ENCODE measurements at places on chromosomes 3 and 15.

GRCh38 chr3:52712291-52713212 is 6.6 kb downstream of the SPCS1 start:
- no peak for DNase-seq

- no peak for DNase-seq
Measured at GRCh38 chr15:89575656-89576416, 567 bp downstream of the TICRR start.

DNA sequence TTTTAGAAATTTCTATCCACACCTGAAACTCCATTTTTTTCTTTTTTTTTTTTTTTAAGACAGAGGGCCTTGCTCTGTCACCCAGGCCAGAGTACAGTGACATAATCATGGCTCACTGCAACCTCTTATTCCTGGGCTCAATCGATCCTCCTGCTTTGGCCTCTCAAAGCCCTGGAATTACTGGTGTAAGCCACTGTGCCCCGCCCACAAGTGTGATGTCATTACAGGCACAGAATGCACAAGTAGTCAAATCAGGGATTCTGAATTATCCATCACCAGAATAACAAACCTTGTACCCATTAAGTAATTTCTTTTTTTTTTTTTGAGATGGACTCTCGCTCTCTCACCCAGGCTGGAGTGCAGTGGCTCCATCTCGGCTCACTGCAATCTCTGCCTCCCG is 1.9 kb downstream of the UQCRC1 start:
- no peak for DNase-seq

- no peak for DNase-seq
Measured at GRCh38 chr3:9169326-9169725, 80.1 kb downstream of the SRGAP3 start.

DNA sequence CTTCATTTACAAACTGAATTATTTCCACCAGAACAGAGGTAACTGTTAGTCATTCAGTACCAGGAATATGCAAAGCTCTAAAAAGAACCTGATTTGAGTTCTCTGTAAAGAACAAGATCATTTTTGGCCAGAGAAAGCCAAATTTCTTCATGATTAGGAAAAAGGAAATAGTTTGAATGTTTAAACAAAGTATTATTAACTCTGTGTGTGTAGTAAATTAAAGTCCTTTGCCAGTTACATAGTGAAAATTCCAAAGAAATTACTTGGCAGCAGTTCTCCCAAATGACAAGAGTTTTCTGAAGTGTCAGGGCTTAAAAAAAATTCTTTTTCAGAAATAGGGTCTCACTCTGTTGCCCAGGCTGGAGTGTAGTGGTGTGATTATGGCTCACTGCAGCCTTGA is 24.5 kb downstream of the QTRT2 start:
- no peak for DNase-seq

DNA sequence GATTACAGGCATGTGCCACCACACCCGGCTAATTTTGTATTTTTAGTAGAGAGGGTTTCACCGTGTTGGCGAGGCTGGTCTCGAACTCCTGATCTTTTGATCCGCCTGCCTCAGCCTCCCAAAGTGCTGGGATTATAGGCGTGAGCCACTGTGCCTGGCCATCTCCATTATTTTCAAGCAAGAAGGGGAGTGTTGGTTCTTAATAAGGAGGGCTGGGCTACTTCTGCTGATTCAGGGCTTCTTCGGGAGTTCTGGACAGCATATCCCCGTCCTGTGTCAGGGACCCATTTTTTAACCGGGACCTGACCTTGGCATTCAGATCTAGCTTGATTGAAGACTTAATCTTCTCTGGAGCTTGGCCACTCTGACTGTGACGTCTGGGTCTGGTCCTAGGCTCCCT is 74.1 kb upstream of the SYN2 start:
- no peak for DNase-seq

DNA sequence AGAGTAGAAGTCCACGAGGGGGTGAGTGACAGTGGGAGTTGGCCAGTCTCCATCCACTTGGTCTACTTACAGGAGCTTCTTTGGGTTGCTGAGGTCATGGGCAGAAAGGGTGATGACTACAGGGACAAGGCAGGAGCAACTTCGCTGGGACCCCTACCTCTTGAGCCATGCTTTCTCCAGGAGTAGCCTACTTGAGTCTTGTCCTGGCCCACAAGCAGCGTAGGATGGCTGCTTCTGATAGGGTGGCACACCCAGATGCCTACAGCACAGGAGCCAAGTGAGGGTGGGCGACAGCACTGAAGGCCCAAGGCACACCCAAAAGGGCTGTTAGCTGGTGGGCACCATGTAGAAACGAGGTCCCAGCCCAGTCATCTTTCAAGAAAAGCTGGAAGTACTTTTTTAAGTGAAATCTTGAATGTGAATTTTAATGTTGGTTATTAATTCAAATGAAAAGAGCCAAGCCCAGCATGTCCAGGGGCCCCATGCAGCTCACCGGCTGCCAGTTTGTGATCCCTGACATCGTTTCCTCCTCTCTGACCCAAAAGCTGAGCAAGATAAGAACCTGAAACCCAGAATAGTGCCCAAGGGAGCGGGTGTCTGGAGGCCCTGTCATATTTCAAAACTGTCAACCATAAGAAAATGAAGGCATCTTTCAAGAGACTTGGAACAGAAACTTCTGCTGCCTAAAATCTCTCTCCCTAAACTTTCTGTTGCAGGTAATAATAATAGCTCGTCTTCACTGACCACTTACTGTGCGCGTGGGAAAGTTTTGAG is 2.2 kb upstream of the CPEB1 start:
- no peak for DNase-seq

- no peak for DNase-seq
Measured at GRCh38 chr3:141708367-141708766, 29.7 kb upstream of the RNF7 start.

- DNase-seq, result no peak
Measured at GRCh38 chr3:72475258-72476138, 372.7 kb downstream of the SHQ1 start.

DNA sequence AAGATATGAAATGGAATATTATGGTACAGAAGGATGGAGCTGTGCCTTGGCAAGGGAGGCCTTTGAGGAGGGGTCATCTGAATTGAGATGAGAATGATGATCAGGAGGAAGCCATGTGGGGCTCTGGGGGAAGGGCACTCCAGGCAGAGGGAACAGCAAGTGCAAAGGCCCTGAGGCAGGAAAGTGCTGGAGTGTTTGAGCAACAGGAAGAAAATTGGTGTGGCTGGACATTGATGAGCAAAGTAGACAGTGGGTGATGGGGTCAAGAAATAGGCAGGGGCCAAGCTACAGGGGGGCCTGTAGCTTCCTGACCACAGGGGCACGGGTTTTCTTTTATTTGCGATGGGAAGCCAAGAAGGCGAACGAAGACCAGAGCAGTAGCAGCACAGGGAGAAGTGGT is 3.3 kb upstream of the GP9 start:
- no peak for DNase-seq

All from mucosa of gallbladder (tissue), 1 donor.